ENCODE measurements at places on chromosomes 2 and 18.
A peak's percentile ranks its signal among the peaks of the same experiment; 100 is the strongest.

GRCh38 chr2:172836347-172836821 lies 100.7 kb downstream of the RAPGEF4 start:
- DNase-seq: no peak

GRCh38 chr2:46490521-46491141 lies 11.3 kb downstream of the TMEM247 start:
- DNase-seq: no peak

DNA sequence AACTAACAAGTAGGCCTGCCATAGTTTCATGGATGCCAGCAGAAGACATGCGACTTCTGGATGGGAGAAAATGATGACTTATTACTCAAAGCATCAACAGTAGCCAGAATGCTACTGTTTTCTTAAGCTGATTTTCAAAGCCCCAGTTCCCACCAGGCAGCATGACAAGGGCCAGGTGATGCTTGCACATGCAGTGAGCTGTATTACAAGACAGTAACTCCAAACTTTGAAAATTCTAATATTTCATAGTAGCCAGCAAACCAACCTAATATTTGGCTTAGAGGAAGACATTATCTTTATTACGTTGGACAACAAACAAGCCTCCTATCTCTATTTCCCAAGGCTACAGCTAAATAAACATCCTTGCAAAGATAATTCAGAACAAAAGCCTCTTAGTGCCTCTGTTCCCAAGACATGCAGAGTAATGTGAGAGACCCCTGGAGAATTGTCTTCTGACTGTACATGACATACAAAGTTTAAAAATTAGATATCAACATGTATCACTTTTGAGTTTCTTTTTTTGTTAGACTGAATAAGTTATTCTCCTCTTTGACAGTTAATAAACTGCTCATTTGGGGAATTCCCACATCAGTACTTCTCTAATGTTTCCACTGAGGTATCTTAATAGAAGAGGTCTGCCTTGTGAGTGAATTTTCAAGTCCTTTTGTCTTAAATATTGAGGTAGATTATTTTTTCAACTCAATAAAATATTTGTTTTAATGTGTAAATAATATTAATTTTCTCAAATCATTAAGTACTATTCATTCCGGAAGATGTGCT lies 367.6 kb upstream of the CWC22 start:
- no peak for DNase-seq

GRCh38 chr2:130798472-130799218 lies 38.1 kb upstream of the ARHGEF4 start:
- peak; percentile 71 for DNase-seq

DNA sequence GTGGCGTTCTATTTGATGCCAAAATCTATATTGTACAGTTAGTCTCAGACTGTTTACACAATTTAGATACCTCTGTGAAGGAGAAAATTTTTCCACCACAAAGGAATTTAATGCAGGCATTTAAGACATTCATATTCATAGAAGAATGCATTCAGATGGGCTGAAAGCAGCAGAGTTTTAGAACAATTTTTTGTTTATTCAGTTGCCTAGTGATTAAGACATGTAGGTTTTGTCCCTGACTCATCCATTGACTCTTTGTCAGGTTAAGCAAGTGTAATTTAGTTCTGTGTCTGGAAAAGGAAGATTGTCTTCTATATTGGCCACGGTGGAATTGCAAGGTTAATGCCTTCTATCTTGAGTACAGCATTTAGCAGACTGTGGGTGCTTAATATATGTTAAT lies 515.0 kb downstream of the PARD3B start:
- DNase-seq: no peak

DNA sequence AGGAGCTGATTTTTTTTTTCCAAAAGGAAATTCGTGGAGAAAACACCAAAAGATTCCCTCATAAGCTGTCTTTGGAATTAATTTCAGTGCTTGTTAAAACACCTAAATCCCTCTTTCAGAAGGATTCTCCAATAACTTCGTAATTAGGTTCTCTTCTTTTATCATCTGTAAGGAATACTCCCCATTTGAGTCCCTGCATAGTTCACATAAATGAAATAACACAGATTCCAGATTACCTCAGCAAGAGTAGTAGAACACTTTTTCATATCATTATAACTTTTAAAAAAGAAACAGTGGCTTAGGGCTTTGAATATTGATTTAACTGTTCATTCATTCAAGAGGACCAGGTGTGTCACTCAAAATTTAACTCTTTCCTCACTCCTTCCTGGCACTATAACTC lies 55.5 kb downstream of the ARHGAP28 start:
- no peak for DNase-seq
